Esophagus mucosa (tissue), 1 donor: ENCODE measurements at places on chromosomes 5 and 9.

GRCh38 chr5:41122459-41122858, 51.3 kb upstream of the MROH2B start:
- ATAC-seq: no peak

DNA sequence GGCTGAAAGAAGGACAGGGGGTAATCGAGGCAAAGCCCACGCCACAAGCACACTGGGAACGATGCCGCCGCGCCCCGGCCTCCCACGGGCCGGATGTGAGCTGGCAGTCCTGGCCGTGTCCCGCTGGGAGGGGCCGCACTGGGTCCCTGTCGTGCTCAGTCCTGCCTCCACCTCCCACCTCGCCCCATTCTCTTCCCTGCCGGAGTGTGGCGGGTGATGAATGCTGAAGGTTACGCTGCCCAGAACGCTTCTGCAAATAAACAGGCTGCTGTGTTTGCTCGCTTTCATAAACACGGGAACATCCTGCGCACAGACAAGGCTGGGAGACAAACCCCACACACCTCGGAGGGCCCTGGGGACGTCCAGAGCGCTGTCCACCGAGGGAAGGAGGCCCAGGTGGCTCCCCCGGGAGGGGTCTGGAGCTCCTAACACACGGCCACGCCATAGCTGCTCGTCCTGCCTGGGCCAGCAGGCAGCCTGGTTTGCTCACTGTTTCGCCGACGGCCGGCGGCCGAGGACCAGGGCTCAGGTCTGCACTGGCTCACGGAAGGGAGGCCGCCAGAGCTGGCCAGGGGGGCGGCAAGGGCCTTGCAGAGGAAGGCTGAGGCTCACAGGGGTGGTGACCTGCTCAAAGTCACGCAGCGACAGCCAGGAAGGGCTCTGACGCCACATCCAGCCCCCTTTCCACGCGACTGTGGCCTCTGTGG, 2.3 kb downstream of the DNLZ start:
- no peak for ATAC-seq

DNA sequence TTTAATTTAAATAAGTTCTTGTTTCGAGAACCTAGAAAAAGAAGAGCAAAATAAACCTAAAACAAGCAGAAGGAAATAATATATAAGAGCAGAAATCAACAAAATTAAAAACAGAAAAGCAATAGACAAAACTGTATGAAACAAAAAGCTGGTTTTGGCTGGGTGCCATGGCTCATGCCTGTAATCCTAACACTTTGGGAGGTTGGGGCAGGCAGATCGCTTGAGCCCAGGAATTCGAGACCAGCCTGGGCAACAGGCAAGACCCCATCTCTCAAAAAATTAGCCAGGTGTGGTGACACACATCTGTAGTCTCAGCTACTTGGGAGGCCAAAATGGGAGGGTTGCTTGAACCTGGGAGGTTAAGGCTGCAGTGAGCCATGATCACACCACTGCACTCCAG, 59.2 kb upstream of the OTP start:
- no peak for ATAC-seq

DNA sequence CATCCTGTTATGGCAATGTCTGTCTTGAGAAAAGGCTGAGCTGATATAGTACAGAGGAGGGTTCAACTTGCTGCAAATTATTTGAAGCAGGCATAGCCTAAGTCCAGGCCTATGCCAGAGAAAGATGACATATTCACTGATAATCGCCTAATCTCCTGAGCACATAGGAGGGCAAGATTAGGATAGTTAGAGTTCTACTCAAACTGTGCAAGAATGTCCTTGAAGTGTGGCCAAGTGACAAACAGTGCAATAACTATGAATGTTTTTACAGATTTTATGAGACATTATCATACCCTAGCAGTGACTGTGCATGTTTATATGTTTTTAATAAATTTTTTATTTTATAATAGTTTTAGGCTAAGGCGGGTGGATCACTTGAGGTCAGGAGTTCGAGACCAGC, 96.2 kb downstream of the TSSK1B start:
- ATAC-seq: no peak

DNA sequence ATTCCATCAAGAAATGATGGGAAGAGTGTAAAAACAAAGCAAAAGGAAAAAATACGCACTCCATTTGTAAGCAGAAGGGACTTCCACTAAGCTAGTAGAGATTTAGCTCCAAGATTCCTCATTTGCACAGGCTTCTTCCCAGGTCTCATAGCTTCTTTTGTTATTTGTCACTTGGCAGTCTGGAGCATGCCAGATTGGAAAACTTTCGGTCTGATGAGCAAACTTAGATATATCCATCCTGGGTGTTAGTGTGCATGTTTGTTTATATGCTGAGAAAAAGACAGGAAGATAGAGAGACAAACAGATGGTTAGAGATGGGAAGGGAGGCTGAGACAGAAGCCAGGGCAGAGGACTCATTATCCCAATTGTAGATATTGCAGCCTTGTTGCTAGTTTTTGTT, 1644.5 kb upstream of the NUDT12 start:
- no peak for ATAC-seq

- no peak for ATAC-seq
These were observed 76.8 kb downstream of the TRIO start for GRCh38 chr5:14219800-14220512.

DNA sequence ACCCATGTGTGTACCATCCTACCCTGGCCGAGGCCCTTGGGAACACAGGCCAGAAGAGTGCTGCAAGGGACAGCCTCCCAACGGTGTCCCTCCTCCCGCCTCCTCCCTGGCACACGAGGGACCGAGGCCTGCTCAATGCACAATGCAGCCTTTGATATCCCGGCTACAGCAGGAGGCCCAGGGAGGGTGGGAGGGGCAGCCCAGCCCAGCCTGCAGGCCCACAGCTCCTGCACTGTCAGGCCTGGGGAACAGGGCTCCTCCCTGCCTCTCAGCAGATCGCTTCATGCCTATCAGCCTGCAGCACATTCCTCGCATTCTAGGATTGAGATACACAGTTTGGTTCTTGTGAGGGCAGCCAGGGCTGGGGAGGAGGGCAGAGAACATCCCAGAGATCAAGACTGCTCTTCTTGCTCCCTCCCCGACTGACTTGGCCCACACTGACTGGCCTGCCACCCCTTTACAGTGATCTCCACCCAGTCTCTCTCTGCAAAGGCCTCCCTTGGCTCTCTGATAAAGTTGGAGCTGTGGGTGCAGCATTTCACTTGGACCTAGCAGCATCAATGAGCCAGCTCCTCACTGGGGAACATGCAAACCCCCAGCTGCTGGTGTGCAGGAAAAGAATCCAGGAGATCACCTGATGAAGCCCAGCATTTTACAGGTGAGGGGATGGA, at the start of gene SH3TC2:
SH3TC2 (minus strand) TSS at position 46 of the 671 bp plus-strand sequence; CDS start at position 6, 40 bp downstream.
- peak; percentile 84 for ATAC-seq

DNA sequence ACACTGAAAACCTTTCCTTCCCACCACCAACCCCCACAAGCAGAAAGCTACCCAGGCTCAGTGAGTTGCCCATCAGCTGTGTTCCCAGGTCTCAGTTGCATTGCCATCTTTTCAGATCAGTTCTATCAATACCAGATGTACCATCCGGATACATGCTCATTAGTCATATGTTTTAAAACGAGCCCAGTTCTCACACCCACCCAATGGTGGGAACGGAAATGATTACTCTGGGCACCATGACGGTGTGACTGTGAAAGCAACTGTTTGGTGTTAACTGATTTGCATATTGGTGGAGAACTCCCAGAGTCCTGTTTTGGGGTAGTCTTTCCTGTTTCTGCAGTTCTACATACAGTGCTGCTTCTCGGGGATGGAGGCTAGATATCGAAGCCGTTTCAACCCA, 212.3 kb downstream of the TRIM36 start:
- no peak for ATAC-seq

- no peak for ATAC-seq
These were observed 446.6 kb downstream of the ARHGEF28 start for GRCh38 chr5:74072646-74073045.

- ATAC-seq: no peak
These were observed 1.1 kb downstream of the F2RL2 start for GRCh38 chr5:76622076-76622475.

DNA sequence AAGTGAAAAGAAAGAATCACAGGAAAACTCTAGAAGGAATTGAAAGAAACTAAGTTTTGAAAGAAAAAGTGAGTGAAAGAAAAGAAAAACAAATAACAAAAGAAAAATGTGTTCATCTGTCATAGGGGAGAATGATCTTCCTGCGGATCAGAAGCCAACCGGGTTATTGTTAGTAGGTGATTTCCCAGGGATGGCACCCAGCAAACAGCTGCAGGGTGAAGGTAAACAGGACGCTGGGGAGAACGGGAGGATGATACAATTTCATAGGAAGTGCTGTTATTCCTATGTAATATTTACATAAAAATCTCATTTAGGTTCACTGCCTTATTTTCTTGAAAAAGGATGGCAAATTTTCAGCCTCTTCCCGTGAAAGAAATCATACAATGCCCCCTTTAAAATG, 72.4 kb upstream of the LHFPL2 start:
- no peak for ATAC-seq

DNA sequence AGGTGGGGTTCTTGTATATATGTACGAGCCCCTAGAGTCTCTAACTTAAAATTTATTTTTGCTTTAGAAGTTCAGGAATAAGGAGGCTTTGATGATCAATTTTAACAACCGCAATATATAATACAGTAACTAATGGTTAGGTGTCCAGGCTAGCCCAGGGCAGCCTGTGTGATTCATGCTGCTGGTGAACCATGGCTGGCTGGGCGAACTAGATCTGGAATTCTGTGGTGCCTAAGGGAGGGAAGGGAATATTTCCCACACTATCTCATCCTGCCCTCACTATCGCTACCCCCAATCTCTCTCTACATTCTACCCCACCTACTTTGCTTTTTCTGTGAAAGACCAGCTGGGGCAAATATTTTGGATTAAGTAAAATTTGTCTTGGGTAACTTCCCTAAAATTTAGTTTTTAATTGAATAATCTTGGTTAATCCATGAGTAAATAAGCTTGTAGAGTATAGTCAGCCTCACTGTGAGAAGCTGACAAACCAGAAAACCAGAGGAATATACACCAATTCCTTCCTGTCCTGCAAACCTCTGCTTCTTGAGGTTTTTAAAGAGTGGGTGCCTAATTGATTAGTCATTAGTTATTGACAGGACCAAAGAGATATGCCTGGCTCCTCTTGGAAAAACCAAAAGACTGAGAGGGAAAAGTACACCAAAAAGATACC, 115.1 kb upstream of the CCDC152 start:
- peak; percentile 88 for ATAC-seq

DNA sequence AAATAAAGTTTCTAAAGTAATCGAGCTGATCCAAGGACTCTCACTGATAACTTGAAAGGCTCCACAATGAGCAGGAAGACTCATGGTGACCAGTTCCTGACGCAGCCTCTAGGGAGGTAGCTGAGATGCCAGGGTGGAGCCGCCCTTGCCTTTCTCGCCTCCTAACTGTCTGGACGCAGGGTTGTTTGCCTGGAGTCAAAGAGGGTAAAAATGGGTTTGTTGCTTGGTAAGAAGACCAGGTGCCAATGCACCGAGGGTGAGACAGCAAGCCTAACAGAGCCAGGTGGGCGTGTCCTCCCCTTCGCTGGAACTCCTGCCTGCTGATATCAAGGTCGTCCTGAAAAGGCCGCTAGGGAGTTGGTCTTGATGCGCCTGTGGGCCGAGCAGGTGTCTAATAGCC, 48.6 kb upstream of the FCN1 start:
- ATAC-seq: no peak

- ATAC-seq: no peak
These were observed 213.7 kb downstream of the TLR4 start for GRCh38 chr9:117917873-117918272.

DNA sequence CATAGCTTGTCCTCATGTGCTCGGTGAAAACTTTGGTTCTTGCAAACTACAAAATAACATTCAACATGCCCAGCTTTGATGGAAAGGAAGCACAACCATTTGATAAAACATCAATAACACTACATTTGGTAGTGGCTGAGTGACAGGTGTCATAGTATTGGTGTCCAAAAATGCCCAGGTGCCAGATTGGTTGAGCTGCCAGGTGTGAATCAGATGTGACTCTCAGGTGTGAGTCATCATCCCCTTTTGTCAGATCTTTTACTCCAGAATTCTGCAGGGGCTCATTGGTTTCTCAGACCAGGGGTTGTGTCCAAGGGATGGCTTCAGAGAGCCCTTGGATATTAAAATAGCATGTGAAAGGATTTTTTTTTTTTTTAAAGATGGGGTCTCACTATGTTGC, 22.5 kb upstream of the POMT1 start:
- ATAC-seq: no peak

DNA sequence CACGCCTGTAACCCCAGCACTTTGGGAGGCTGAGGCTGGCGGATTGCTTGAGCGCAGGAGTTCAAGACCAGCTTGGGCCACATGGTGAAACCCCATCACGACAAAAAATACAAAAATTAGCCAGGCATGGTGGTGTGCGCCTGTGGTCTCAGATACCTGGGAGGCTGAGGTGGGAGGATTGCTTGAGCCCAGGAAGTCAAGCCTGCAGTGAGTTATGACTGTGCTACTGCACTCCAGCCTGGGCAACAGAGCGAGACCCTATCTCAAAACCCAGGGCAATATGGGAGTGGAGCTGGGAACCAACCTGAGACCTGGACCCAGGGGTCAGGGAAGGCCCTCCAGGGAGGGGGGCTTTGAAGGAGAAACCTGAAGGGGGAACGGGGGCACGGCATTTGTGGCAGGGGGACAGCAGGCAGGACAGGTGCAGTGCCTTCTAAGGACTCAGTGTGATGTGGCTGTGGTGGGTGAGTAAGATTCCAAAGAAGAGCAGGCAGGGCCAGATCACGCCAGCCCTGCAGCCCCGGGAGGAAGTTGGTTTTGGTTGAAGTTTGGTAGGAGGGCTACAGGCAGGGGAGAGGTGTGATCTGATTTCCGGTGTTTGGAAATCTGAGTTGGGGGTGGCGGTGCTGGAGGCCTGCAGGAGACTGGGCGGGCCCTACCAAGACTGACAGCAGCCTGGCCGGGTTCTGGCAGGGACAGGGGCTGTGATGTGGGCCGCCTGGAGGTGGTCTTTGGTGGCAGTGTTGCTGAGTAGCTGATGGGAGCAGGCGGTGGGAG, 46.2 kb downstream of the NTNG2 start:
- no peak for ATAC-seq

DNA sequence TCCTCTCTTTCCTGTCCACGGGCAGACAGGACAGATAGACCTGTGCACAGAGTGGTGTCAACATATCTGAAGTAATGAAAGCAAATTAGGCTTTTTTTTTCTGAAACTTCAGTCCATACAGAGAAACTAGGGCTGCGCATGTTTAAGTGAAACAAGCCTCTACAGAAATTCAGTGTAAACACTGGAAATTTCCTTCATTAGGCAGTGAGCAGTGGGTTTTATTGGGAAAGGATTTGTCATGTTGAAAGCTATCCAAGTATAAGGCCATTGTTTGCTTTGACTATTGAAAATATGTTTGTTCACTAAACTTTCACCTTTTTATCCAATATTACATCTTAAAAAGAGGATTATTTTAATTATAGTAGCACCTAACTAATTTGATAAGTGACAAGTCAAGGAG, 161.2 kb downstream of the AOPEP start:
- ATAC-seq: no peak

GRCh38 chr9:134965411-134965810, 47.7 kb upstream of the FCN1 start:
- no peak for ATAC-seq

DNA sequence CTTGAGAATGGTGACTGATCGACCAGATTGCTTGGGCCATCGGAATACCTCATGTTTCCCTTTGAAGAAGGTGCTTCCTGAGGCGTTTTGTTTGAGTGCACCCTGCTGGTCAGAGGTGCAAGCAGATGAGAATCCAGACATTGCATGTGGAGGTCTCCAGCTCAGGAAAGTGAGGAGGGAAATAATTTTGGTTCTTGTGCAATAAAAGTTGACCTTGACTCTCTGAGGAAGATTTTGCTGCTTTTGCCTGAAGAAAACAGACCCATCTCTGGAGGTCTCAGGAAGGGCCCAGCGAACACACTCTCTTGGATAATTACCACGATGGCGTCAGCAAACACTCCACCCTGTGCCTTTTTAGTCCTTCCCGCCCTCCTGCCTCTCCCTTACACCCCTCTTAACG, 69.7 kb downstream of the GRAMD2B start:
- no peak for ATAC-seq
